Left forelimb (tissue), 1 donor: ENCODE measurements at places on chromosomes 4 and X.

GRCh38 chr4:79249881-79250503 is 75.9 kb downstream of the NAA11 start:
- no peak for DNase-seq

DNA sequence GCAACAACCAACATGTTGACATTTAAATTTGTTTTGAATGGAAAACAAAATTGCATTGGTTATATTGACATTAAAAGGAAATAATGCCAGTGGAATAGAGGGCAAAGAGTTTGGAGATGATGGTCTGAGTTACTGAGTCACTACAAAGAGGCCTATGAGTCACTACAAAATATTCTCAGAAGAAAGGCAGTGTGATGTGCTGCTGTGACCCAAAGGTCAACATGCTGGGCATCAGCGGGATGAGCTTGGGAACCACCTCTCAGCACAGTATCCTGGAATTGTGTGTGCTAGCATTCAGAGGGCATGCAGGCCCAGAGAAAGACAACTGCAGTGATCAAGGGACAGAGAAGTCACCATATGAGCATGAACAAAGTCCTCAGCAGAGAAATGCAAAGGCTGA is 2.8 kb downstream of the CMC4 start:
- no peak for DNase-seq

- DNase-seq = no peak
Observed at GRCh38 chr4:85595098-85595775, 120.3 kb downstream of the ARHGAP24 start.

- no peak for DNase-seq
Observed at GRCh38 chr4:154781983-154782293, 866 bp downstream of the RBM46 start.

DNA sequence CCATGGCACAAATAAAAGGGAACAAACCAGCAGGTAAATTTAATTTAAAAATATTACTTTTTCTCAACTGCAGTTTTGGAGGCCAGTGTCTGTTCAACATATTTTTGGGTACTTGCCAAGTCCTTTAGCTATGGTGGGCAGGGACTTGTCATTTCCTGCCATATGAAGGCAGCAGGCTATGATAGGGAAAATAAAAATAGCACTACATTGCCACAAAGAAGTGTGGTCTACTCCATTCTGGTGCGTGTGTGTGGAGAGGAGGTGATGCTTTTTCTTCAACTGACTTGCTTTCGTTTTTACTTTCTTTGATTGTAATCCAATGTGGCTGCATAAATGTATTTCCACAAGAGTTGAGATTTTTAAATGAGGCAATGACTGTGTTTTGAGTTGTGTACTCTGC is 17.2 kb downstream of the GPR174 start:
- no peak for DNase-seq

DNA sequence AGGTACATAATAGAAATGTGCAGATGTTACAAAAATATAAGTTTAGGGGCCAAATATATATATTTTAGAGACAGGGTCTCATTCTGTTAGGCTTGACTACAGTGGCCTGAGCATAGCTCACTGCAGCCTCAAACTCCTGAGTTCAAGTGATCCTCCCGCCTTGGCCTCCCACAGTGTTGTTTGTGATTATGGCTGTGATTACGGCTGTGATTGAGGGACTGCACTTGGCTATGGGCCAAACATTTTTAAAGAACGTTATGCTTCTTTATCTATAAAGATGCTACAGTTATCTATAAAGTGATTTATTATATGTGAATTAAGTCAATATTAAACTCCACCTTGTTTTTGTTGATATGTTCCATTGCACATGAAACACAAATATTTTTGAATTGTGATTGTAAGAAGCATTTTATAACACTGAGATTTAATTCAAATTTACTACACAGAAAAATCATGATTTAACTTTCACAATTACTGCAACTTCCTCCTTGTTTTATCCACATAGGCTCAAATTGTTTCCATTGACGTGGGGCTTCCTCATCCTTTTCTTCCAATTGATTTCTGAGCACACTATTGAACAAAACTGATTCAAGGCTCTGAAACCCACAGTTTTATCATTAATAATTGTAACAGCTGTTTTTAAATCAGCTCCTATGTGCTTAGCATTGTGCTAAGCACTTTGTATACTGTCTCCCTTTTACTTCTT is 68.4 kb upstream of the BMPR1B start:
- no peak for DNase-seq

DNA sequence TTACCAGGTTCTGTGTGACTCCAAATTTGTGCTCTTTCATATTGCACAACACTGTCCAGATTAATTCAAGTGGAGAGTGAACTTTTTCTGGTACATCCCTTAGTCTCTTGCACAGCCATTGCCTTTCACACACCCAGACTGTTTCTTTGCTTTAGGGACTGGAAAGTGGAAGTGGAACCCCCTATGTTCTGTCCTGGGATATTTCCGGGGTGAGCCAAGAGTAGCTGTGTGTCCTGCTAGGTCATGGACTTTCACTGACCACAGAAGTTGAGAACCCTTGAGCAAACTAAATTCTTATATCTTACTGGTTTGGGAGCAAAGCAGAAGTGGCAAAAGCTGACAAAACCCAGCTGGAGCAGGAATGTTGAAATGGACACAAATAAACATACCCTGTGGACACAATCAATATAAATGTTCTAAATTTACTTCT is 10.3 kb upstream of the VSIG4 start:
- no peak for DNase-seq

DNA sequence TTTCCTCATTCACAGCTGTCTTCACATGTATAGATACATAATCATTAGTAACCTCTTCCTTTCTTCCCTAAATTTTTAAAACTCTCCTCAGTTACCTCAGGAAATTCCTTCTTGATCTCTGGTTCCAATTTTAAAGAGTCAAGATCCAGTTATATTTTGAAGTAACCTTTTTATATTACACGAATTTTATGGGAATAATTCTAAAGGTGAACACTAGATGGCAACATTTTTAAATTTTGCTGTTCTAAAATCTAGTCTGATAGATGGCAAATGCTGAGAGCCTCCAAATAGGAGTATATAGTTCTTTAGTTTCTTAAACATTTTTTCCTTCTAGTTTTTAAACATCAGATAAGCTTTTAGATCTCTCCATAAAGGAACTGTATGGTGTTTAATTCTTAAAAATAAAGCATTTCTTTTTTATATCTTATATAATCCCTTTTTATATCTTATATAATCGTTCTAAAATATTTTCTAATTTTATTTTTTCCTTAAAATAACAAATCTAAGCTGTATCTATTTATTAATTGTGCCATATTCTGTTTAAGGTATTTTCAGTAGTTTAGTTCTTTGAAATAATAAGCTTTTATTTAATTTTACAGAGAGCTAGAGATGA is 37.9 kb upstream of the PAPSS1 start:
- DNase-seq = no peak

GRCh38 chr4:138393886-138394610 is 151.9 kb upstream of the SLC7A11 start:
- DNase-seq = no peak

- DNase-seq = no peak
Observed at GRCh38 chr4:18105030-18106011, 83.8 kb upstream of the LCORL start.

DNA sequence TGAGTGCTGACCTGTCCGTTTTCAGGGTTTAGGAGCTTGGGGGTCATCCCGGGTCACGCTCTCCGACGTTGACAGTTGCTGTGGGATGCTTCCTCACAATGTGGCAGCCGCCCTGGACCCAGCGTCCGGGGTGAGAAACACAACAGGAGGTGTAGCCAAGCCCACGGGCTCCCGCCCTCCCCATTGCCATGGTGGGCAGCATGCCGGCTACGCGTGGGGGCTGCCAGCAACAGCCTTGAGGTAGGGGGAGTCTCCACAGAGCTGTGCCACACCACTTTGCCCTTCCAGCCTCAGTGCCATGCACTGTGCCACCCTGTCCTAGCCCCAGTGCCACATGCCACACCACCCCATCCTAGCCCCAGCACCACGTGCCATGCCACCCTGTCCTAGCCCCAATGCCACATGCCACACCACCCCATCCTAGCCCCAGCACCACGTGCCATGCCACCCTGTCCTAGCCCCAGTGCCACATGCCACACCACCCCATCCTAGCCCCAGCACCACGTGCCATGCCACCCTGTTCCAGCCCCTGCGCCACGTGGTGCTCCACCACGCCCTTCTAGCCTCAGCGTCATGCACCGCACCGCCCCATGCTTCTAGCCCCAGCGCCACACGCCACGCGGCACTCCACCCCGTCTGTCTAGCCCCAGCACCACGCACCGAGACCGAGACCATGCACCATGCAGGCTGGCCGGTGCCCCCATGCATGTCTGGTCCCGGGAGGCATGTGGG is 8.5 kb upstream of the HGFAC start:
- DNase-seq = no peak

- DNase-seq = no peak
Observed at GRCh38 chr4:118751629-118752323, 66.6 kb downstream of the METTL14 start.

GRCh38 chrX:100643956-100644860 is at the start of gene SRPX2:
SRPX2 (plus strand) TSS chrX:100644199; CDS start chrX:100646323, 2,124 bp downstream.
- DNase-seq = no peak

DNA sequence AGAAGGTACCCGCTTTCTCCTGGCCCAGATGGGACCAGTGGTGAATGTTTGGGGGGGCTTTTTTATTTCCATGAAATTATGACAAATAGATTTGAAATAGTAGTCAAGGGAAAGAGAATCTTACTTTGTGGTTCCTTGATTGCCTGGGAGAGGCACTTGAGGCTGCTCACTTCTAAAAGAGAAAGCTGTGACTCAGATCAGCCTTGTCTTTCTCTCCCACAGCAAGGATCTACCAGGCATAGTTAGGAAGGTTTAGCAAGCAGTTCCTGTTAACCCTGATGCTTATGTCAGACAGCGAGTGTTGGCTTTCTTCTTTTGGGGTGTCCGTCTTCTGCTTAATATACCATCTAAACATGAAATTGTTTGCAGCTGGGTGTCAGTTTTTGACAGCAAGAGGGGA is 114.5 kb downstream of the TSPAN7 start:
- no peak for DNase-seq

DNA sequence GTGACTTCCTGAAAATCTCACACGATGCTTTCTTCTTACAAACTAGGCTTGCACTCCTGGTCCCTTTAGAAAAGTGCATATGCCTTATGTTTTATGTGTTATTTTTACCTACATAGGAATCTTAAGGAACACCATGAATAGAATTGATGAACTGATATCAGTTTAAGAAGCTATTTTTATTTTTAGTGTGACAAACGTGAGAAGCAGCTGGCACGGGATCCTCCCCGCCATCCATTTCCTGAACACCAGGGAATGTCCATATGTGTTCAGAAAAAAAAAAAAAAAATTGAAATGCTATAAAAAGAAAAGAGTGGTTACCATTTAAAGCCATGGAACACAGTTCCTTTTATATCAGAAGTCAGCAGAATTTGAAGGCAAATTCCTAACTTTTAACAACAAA is 1096.1 kb upstream of the PRKX start:
- no peak for DNase-seq

DNA sequence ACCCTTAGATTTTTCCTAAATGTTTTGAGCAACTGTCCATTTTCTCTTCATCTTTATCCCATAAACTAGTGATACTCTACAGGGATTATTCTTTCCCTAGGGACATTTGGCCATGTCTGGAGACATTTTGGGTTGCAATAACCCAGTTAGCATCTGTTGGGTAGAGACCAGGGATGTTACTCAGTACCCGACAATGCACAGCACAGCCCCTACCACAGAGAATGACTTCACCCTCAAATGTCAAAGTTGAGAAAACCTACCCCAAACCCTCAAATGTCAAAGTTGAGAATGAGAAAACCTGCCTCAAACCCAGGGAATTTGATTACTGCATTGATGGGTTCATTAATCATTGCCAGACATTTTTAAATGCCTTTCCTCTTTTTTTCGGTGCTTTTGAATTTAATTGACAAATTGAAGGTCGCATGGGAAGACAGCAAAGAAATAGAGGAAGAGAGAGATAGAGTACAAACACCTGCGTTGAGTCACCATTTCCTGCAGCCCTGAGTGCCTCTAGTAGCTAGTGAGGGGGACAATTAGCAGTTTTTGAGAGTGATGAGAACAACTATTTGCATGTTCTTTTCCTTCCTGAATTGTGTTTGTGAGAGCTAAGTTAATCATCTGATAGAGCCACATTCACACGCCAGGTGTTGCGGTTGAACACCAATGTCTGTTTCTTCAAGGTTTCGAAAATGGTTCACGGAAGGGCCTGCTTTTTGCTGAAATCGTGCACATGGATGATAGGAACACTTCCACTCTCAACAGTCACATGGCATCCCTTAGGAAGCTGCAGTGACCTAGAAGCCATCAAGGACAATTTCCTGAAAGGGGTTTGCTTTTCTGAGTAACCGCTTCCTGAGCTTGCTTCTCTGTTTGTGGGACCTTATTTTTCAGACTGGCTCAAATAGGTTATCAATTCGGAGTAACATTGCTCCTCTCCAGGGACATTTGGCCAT is 203.9 kb upstream of the VCX3A start:
- DNase-seq = no peak

- no peak for DNase-seq
Observed at GRCh38 chr4:953574-953915, 19.8 kb downstream of the DGKQ start.
